ENCODE measurements at places on chromosomes 12 and 14.

DNA sequence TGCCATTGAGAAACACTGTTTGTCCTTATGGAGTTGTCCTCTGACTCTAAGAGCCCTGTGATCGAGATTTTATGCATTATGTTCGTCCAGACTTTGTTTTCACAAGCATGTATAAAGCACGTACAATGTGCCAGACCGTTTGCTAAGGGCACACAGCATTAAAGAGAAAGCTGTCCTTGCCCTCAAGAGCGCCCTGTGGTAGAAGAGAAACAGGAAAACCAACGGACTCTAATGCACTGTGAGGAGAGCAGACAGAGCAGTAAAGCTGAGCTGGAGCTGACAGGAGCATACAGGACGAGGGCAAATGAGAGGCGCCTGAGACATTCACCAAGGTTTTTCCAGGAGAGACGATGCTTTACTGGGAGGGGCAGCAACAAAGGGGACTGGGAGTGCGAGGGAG, 66.2 kb upstream of the OVCH1 start:
- DNase-seq = no peak

GRCh38 chr12:32000373-32001005, 41.3 kb downstream of the RESF1 start:
- DNase-seq = no peak

DNA sequence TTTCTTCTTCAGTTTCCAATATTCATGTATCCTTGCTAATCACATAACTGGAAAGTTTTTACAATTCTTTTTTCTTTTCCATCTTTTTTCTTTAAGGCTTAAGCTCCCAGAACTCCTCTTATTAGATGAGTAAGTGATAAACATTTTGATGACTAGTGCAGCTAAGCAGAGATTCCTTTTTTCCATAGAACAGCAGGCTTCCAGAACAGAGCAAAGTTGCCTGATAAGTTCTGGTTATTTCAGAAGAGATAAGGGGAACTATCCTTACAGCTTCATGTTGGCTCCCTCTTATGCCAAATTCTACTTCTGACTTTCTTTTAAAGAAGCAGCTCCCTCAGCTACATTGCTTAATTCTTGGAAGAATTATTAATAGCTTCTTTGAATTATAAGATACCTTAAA, 194.7 kb upstream of the FAR2 start:
- no peak for DNase-seq

DNA sequence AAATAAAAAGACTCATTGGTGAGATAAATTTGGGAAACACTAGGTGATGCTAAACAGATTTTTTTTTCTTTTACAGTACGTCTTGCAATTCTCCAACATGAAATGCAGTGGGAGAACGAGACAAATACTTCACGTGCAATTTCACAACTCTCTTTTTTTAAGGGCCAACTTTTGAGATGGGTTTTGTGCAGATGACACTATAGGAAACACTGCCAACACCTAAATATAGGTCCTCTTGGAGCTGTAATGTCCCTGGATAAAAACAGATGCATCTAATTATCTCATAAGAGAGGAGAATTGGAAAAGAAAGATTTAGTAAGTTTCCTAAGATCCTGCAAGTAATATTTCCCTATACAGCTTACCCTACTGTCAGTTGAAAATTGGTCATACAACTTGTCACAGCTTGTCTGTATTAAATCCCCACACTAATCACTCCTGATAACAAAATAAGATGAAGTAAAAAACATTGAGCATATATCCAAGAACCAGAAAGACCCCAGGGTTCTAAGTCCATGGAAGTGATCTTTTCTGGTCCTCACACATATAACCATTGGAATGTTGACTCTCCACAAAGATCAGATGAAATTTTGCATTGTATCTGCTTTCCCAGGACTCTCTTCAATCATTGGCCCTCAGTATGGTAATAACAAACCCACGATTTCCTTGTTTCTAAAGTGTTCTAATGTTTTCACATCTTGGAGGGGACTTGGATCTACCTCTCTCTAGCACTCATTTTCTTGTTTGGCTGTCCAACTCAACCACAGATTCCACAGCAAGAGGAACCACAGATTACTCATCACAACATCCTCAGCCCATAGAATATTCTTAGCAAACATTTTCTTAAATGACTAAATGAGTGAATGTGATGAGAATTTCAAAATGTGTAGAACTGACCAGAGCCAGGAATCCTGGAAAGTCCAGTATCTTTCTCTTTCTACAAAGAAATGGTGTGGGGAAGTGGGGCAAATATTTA, 769.4 kb upstream of the USP15 start:
- no peak for DNase-seq

- no peak for DNase-seq
Measured at GRCh38 chr14:67547224-67547780, 14.2 kb downstream of the PLEKHH1 start.

- no peak for DNase-seq
Measured at GRCh38 chr14:85602345-85602744, 72.4 kb downstream of the FLRT2 start.

DNA sequence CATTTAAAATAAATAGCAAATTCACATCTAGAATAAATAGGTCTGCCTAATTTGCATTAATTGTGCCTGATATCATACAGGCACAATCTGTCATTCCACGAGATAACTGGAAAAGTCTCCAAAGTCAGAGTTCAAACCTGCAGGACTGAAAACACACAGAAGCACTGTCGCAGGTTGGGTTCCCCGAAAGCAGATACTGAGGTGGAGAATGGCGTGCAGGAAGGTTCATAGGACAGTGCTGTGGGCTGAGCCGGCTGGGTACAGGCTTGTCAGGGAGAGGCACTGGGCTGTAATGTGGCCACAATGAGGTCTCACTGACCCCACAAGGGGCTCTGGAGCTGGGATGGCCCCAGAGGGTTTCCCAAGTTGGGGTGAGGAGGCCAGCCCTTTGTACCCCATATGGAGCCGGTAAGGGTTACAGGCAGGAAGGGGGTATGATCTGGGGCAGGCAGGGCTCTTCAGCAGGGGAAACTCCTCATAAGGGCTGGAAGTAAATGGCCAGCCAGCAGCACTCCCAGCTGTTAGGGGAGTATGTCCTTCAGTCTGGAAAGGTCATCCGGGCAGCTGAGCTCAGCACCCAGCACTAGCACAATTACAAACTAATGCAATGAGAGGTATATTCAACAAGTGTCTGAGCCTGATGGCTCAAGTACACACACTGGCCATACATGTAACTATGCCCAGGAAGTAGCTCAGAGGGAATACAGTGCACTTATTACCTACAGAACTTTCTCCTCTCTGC, 68.5 kb downstream of the NT5DC3 start:
- DNase-seq = no peak

GRCh38 chr14:67892466-67893100, 73.0 kb downstream of the RAD51B start:
- DNase-seq = no peak

All from suppressor macrophage (primary cell).